Renal pelvis (tissue), 12 donors: ENCODE measurements at places on chromosomes 5 and 9. TPM values are rescaled to one million over a fixed set of nuclear protein-coding genes. Genes with fewer than 3 reads are reported as not detected.

CBY3 gene
- polyA plus RNA-seq: 1.8 TPM

DNA sequence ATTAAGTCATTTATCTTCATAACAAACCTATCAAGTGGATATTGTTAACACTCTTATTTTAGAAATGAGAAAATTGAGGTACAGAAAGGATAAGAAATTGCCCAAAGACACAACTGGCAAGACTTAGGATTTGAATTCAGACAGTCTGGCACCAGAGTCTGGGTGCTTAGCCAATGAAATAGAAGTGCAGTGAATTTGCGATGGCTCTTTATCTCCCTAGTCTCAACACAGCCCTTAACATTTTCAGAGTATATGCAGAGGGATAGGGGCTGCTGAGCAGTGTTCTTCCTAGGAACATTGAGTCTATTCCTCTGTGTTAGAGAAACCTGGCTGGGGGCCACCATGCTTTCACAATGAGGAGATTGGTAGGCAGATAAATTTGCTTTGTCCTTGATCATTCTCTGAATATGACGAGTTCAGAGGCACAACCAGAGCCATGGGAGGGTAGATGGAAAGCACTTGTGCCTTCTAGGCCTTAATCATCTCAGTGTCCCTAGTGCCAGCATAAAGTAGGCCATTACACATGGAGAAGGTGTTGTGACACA is 6.1 kb upstream of the FSD1L start:
- no peak for DNase-seq

SOHLH1 gene
- polyA plus RNA-seq: not detected

DNA sequence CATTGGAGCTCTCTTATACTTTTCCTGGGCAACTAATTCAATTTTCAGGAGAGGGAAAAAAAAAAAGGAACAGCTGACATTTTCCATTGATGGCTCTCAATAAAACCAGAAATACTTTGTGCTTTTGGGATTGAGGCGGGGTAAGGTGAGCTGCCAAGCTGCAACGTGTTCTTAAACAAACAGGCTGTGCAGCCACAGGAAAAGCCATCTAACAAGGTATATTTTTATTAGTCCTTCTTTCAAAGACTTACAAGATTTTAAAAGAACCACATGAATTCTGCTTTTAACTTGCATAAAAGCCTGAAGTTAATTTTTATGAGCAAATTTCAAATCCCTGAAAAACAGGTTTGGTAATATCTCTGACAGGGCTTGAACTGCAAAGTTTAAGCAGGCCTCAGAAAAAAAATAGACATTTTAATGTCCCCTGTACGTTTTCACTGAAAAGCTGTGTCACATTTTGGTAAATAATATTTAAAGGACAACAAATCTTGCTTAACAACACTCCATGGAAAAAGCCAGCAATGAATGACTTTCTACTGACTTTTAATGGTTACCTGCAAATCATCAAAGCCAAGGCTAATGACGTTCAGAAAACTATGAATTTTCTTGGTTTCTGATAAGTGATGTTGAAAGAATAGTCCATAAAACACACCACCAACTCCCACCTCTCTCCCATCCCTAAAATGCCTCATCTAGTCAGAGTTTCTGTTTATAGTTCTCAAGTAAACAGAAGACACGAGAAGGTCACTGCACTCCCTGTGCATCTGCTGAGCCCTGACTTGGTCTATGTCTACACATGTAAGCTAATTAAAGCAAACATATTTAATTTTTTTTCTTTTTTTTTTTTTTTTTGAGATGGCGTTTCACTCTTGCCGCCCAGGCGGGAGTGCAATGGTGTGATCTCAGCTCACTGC is 433.6 kb downstream of the PIK3R1 start:
- no peak for DNase-seq

- no peak for DNase-seq
These were observed 70.8 kb downstream of the MRPL36 start for GRCh38 chr5:1728846-1729245.

HINT1 gene
- 401 TPM for polyA plus RNA-seq
